ENCODE measurements at places on chromosomes 2 and 18.

DNA sequence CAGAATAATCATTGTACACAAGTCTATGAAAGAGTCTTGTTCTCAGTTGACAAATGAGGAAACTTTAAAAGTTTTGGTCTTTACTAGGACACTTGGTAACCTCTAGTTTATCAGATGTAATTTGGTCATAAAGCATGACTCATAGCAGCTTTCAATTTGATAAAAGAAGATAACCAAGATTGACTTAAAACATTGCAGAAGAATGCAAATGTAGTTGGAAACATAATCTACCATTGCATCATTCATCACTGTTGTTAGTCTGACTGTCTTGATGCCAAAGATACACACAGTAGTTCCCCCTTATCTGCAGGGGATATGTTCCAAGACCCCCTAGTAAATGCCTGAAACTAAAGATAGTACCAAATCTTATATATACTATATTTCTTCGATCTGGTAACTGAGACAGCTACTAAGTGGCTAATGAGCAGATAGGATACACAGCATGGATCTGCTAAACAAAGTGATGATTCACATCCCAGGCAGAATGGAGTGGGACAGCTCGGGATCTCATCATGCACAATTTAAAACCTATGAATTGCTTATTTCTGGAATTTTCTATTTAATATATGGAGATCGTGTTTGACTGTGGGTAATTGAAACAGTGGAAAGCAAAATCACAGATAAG lies 131.4 kb upstream of the CCDC68 start:
- no peak for DNase-seq
- H3K4me1 ChIP-seq, result no peaks in the 10 kb centered on the region
- no peak overlapping the region for H3K4me3 ChIP-seq
- H3K36me3 ChIP-seq, result no peaks in the 10 kb centered on the region
- no peaks in the 10 kb centered on the region for H3K27me3 ChIP-seq
- H3K27ac ChIP-seq, result no peak overlapping the region

GRCh38 chr2:77034445-77034844 lies 487.7 kb downstream of the LRRTM4 start:
- H3K4me3 ChIP-seq, result no peak overlapping the region
- H3K4me1 ChIP-seq, result no peaks in the 10 kb centered on the region
- no peak overlapping the region for H3K27ac ChIP-seq
- H3K27me3 ChIP-seq, result no peaks in the 10 kb centered on the region

DNA sequence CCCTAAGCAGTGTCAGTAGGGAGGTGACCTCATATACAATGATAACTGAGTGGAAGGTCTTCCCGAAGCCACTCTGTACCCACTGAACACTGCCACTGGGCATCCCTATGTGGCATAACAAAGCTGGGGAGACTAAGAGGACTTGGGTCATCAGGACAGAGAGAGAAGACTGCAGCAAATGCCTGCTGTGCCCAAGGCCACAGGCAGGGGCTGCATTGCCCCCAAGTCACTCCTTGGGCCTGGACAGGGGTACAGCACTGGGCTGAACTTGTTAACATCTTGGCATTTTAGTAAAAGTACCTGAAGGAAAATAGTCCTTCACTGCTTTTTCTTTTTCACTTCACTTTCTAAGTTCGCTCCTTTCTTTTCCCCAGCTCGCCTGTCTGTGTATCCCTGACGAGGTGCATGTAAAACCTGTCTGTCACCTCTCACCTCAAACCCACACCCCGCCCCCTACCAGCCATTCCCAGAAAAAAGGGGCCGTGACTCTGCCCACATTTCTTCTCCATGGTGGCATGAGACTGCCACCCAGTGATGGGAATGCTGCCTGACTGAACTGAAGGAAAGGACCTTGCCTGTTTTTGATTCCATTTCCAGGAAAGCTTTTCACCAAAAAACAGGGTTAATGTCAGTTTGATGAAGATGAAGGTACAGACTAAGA lies 62.9 kb downstream of the MTHFD2 start:
- no peak overlapping the region for H3K27ac ChIP-seq
- no peak overlapping the region for H3K4me3 ChIP-seq
- peak; percentile 22 for DNase-seq
- H3K27me3 ChIP-seq, result no peaks in the 10 kb centered on the region
- H3K4me1 ChIP-seq, result no peaks in the 10 kb centered on the region
- H3K36me3 ChIP-seq, result no peaks in the 10 kb centered on the region

DNA sequence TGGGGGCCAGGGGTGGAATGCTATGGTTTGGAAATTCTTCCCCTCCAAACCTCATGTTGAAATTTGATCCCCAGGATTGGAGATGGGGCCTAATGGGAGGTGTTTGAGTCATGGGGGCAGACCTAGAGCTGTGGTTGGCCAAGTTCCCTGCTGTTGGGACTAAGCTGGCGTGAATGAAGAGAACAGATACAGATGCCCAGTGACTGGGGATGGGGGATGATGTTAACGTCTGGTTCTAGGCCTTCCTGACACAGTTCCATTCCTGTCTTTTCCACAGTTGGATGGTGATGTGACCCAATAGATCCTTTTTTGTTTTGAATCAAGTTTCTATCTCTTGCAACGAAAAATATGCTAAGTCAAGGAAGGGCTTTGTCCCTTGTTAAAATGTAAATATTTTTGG lies 23.7 kb downstream of the KLHL23 start:
- DNase-seq, result no peak
- H3K4me3 ChIP-seq, result no peak overlapping the region
- no peaks in the 10 kb centered on the region for H3K27me3 ChIP-seq

DNA sequence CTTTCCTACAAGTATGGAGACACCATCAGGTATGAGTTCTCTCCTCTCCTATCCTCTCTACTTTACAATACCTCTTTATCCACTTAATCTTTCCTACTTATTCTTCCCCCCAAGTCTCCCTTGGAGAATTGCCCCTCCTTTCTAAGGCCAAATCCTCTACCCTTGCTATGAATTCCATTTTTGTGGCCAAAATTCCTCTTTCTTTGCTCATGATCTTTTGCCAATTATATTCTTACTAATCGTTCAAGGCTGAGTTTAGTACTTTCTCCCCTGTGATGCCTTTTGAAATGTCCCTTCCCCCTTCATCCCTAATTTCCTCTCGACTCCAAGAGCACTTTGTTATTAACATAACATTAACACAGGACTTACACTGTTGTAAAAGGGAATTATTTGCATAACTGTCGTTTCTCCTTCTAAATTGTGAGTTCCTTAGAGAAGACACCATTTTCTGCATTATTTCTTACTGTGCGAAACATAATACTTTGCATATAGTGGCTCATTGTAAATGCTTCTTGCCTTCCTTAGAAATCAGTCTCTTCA lies 133.4 kb downstream of the KCTD1 start:
- no peaks in the 10 kb centered on the region for H3K36me3 ChIP-seq
- H3K27me3 ChIP-seq, result no peaks in the 10 kb centered on the region
- no peak overlapping the region for H3K4me3 ChIP-seq
- no peak for DNase-seq

- no peaks in the 10 kb centered on the region for H3K27me3 ChIP-seq
- H3K36me3 ChIP-seq, result no peaks in the 10 kb centered on the region
- no peak overlapping the region for H3K4me3 ChIP-seq
These were observed 86.0 kb upstream of the ITGA4 start for GRCh38 chr2:181371195-181371594.

DNA sequence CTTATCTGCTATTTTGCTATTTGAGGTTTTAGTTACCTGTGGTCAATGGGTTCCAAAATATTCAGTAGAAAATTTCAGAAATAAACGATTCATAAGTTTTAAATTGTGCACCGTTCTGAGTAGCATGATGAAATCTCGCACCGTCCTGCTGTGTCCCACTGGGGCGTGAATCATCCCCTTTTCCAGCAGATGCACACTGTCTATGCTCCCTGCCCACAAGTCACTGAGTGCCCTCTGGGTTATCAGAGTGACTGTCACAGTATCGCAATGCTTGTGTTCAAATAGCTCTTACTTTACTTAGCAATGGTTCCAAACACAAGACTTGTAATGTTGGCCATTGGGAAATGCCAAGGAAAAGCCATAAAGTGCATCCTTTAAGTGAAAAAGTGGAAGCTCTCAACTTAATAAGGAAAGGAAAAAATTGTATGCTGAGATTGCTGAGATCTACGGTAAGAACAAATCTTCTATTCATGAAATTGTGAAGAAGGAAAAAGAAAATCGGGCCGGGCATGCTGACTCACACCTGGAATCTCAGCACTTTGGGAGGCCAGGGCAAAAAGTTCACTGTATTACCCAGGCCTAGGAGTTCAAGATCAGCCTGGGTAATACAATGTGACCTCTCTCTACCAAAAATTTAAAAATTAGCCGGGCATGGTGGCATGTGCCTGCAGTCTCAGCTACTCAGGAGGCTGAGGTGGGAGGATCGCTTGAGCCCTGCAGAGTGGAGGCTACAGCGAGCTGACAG lies 13.3 kb downstream of the COL4A3 start:
- no peak for DNase-seq
- peaks cover 26% of the 10 kb centered on the region for H3K4me1 ChIP-seq
- H3K36me3 ChIP-seq, result no peaks in the 10 kb centered on the region
- no peak overlapping the region for H3K27ac ChIP-seq
- no peaks in the 10 kb centered on the region for H3K27me3 ChIP-seq

- no peaks in the 10 kb centered on the region for H3K27me3 ChIP-seq
- no peak overlapping the region for H3K4me3 ChIP-seq
- no peak for DNase-seq
- no peaks in the 10 kb centered on the region for H3K4me1 ChIP-seq
These were observed 540.7 kb downstream of the TNS1 start for GRCh38 chr2:217462121-217462520.

DNA sequence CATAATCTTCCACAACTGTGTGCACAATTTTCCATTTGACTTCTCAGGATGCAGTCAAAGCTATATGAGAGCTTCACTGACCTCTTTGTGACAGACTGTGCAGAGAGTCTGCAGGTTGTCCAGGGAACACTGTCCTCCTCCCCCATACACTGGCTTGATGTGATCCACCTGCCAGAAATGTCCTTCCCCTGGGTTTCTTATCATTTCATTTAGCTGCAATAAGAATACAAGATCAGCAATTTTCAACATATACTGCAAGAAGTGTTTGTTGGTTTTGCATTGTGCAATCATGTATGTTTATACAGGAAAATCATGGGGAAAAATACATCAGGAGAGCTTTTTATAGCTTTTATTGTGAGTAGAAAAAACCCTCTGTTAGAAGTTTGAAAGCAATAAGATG lies 150.7 kb downstream of the RAB3GAP1 start:
- no peak overlapping the region for H3K4me3 ChIP-seq
- H3K27me3 ChIP-seq, result no peaks in the 10 kb centered on the region
- H3K36me3 ChIP-seq, result no peaks in the 10 kb centered on the region
- DNase-seq, result no peak
- H3K4me1 ChIP-seq, result no peaks in the 10 kb centered on the region
- H3K27ac ChIP-seq, result no peak overlapping the region

DNA sequence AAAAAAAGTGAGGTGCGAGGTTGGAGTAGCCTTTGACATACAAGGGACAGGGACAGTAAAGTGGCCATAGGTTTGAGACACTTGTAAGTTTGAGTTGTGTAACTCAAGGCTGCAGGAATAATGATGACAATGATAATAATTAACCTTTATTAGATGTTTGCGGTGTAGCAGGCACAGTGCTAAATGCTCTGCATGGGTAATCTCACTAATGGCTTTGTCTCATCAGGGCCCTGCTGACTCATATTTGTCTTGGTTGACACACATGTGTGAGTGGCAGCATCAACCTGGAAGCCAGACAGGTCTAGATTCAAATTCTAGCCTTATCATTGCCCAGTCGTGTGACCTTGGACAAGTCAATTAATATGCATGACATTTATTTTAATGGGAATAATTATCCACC lies 126.2 kb downstream of the FSHR start:
- H3K36me3 ChIP-seq, result no peaks in the 10 kb centered on the region
- no peak overlapping the region for H3K27ac ChIP-seq
- H3K4me1 ChIP-seq, result no peaks in the 10 kb centered on the region
- DNase-seq, result no peak
- no peak overlapping the region for H3K4me3 ChIP-seq

GRCh38 chr2:144544053-144544452 lies 24.1 kb upstream of the ZEB2 start:
- H3K27me3 ChIP-seq, result no peaks in the 10 kb centered on the region
- H3K4me1 ChIP-seq, result no peaks in the 10 kb centered on the region
- H3K4me3 ChIP-seq, result no peak overlapping the region
- no peaks in the 10 kb centered on the region for H3K36me3 ChIP-seq

DNA sequence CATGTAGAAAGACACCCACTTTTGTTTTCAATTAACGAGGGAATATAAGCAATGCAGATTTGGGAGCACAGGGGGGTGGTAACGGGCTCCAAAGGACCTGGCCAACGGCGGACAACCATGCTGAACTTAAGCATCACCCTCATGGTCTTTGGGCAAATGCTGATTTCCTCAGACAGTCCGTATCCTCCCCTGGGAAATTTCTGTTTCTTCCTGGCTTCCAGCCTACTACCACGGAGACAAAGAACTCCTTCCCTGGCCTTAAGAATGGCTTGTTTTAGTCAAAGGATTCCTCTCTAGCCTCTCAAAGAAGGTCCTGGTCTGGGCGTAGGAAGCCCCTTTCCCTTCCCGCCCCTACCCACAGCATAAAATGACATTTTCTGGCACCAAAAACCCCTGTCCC lies 34.3 kb downstream of the EN1 start:
- H3K4me3 ChIP-seq, result no peak overlapping the region
- H3K27me3 ChIP-seq, result peaks cover 8% of the 10 kb centered on the region
